GM23338 (cell line): ENCODE measurements at places on chromosomes 6 and 20.
A peak's percentile ranks its signal among the peaks of the same experiment; 100 is the strongest.

DNA sequence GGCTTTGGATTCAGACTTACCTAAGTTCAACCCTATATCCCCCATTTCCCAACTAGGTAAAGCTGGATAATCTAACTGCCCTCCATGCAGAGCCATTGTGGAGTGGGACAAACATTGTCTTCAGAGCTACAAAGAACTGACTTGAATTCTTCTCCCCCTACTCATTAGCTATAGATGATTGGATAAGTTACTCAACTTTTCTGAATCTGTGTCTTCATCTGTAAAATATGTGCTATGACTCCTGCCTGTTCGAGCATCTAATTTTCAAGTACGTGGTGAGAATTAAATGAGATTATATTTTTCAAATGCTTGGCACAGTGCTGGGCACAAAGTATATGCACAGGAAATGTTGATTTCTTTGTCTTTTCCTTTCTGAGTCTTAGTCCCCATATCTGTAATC lies 240.3 kb upstream of the TCF21 start:
- no peak for DNase-seq

DNA sequence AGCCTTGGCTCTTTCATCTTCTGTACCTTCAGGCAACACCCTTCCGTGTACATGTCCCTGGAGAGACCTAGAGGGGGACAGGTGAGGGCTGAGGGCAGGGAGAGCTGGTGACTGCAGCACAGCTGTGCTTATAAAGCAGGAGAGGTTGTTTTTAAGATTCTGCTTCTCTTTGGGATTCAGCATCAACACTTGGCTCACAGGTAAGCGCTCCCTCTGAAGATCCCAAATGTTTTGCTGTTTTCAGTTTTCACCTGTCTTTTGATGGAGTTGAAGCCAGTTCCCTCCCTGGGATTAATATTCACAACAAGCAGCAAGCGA lies 19.4 kb upstream of the TRAF3IP2 start:
- DNase-seq = no peak

- peak; percentile 76 for DNase-seq
These were observed 2.1 kb downstream of the VEGFA start for GRCh38 chr6:43771858-43772680.

GRCh38 chr20:48621376-48622078 lies 206.3 kb downstream of the PREX1 start:
- DNase-seq = no peak

- DNase-seq = peak; percentile 66
These were observed 22.3 kb upstream of the KCNK16 start for GRCh38 chr6:39344821-39345280.

DNA sequence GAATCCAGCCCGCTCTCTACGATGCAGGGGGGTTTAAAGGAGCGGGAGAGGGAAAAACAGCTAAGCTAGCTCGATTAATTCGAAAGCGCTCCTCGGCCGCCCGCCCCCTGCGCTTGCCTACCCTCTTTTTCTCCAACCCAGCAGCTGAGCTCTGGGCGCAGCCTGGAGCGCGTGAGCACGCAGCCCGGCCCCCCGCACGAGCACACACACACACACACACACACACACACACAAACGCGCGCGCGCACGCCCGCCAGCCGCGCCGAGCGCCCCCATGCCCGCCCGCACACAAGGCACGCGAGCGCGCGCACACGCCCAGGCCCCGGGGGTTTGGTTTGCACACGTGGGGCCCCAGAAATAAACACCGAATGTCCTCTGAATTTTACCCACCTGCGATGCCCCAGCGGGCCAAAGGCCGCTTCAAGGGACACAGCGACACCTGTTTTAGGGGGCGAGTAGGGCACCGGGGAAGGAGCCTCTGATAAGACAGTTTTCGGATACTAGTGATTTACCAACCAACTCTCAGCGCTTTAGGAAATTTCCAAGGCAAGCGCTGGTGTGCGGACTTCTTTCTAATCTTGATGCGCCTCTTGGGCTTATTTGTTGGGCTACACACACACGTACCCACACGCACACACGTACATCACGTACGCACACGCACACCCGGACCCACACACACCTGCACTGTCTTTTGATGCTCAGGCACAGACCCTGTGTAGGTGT lies 802 bp upstream of the NRN1 start:
- peak; percentile 82 for DNase-seq

GRCh38 chr6:7624796-7625710 lies 35.1 kb downstream of the SNRNP48 start:
- DNase-seq = peak; percentile 24

- peak; percentile 51 for DNase-seq
These were observed 709 bp upstream of the ASXL1 start for GRCh38 chr20:32357375-32357868.
